Sciatic nerve (tissue), 2 donors: ENCODE measurements at places on chromosomes 4 and X. TPM values are rescaled to one million over a fixed set of nuclear protein-coding genes. Genes with fewer than 3 reads are reported as not detected.
A peak's percentile ranks its signal among the peaks of the same experiment; 100 is the strongest.

ARL9 gene
- total RNA-seq, result not detected

USO1 gene
- total RNA-seq, result 64.1 TPM

DNA sequence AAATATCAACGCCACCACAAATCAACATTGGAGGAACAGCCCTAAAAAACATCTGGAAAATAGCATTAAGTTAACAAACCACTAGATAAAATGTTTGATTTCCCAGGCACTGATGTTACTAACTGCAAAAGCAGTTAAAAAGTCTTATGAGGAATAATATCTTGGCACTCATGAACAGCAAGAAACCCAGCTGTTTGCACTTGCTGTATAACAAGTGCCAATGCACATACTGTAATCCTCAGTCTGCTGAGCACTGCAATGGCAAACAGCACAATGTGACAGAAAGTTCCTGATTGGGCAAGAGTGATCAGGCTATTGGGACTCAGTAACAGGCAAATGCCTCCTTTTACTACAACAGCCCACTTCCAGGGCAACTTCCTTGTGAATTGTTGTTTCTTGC, 20.8 kb upstream of the SEC24B start:
- DNase-seq, result no peak

DNA sequence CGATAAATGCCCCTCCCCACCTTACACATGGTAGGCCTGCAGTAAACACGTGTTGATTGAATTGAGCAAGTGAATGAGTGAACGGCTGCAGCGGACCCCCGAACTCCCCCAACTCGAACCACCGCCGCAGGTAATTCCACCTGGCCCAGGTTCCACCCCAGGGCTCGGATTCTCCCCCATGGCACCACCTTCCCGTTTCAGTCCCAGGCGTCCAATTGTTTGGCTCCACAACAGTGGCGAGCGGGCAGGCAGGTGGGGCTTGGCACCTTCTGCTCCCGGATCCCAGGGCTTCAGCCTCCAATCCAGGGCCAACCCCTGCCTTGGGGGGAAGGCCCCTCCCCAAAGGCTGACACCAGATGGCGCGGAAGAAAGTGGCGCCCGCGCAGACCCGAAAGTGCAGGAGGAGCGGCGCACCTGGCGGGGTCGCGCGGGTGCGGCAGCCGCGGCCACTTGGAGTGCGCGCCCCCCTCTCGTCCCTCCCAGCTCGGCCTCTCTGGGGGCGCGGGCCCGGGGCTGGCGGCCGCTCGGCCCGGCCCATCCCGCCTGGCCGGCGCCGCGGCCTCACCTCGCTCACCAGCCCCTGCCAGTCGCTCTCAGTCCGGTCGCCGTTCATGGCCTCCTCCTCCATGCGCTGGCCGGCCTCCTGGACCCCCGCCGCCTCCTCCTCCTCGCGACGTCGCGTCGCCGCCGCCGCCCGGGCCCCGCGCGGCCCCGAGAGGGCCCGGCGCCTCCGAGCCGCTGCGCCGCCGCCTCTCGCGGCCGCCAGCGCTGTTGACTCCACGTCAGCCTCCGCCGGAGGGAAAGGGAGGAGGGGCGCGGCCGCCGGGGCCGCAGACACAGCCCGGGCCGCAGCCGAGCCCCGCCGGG, at the start of gene CCDC149:
TSS of gene CCDC149 (minus strand) at position 791 of the 867 bp plus-strand sequence. CDS start at position 613, 178 bp downstream.
- DNase-seq, result peak; percentile 70

- no peak for DNase-seq
Observed at GRCh38 chr4:19739101-19739651, 512.5 kb upstream of the SLIT2 start.

- no peak for DNase-seq
Observed at GRCh38 chr4:14289708-14290107, 662.2 kb upstream of the BOD1L1 start.

DNA sequence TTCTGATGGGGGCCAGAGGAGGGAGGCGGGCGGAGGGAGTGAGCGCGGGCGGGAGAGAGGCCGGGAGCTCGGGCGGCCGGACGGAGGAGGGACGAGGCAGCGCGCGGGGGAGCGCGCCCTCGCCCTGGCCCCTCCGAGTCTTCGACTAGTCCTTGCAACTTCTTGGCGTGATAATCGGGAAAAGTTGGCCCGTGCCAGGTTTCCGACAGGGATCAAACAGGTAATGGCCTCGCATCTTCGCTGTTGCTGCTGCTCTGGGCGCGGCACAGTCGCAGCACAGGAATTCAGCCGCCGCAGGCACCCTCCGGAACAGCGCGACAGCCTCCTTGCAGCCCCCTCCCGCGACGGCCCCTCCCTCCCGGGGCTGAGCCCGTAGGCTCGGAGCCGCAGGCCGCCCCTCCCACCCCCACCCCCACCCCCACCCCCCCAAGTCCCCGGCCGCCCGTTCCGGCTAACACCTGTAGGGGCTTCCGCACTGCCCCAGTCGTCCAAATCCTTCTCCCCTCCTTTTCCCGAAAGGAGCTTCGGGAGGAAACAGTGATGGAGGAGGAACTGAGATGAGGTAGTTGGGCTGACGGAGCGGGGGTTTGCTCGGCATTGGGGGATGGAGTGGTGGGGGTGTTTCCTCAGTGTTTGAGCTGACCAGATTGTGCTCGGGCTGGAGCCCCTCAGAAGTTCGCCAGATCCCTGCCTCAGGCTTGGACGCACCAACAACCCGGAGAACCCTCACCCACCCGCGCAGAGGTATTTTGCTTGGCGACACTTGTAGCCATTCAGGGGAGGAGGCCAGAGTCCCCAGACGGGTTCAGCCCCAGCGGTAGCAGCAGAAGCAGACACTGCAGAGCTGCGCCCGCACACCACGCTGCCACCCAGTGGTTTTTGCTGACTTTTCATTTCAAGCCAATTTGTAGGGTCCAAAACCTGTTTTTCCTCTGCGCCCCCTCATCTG, at the start of gene FGF13:
TSS of gene FGF13 (minus strand) at position 319 of the 949 bp plus-strand sequence. CDS start 714 bp downstream, outside the sequence.
- peak; percentile 51 for DNase-seq

DNA sequence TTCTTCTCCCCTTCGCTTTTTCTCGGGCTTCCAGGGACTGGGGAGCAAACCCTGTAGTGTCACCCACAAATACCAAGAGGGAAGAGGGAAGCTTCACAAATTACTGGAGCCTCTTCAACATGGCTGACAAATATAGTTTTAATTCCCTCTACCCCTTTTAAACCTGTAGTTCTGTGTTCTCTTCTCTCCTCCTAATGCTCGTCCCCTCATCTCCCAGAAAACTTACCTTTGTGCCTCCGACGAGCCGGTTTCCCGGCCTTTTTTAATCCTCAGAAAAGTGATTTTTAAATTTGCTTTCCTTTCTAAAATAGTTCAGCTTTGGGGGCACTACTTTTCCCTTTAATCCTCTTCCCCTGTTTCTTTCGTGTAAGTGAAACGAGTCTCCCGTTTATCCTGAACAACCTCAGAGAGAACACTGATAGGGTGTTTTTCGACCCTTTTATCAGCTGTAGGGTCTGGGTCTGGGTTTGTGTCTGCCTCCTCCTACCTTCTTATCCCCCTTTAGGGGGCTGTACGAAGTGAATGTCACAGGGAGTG, 408 bp downstream of the TET2 start:
- DNase-seq, result no peak

GRCh38 chr4:118877797-118878196, 10.9 kb upstream of the SYNPO2 start:
- DNase-seq, result no peak

- DNase-seq, result no peak
Observed at GRCh38 chr4:24240655-24241054, 343.7 kb downstream of the DHX15 start.

DNA sequence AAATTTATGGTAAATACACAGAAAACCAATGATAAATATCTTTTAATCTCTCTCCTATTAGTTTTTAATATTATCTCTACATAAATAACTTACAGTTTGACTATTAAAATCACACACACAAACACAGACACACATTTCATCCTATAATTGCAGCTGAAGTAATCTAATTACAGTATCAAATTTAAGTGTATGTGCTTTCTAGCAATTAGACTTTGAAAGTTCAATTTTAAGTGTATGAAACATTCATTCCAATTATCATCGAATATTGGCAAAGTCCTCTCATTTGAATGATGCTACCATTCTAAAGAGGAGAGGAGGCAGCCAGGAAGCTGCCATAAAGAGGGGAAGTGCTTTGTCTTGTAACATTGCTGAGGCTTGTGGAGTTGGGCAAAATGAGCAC, 221.2 kb upstream of the PABPC4L start:
- DNase-seq, result no peak
